IMR-90 (cell line): ENCODE measurements at places on chromosomes 3 and 15. TPM values are rescaled to one million over a fixed set of nuclear protein-coding genes. Genes with fewer than 3 reads are reported as not detected.

The SLC6A11 gene
- not detected in 2 replicates for polyA plus RNA-seq

The GOLGA6L7 gene
- polyA plus RNA-seq, result not detected in 2 replicates

The GALNT15 gene
- polyA plus RNA-seq, result 11.0 and 12.8 TPM in 2 replicates

The GPR160 gene
- polyA plus RNA-seq, result 0.09 TPM in 2 replicates

The SRGAP3 gene
- polyA plus RNA-seq, result 0.68 and 0.77 TPM in 2 replicates

The ALPK3 gene
- 0.06 and 0.26 TPM in 2 replicates for polyA plus RNA-seq

The RPLP1 gene
- polyA plus RNA-seq, result 1,440 and 1,469 TPM in 2 replicates

The EPHA3 gene
- 0.04 and 0.10 TPM in 2 replicates for polyA plus RNA-seq

The SNTN gene
- polyA plus RNA-seq, result not detected in 2 replicates

The ARNT2 gene
- polyA plus RNA-seq, result 16.7 and 18.2 TPM in 2 replicates

The ENTPD3 gene
- polyA plus RNA-seq, result not detected in 2 replicates

The SLC2A2 gene
- polyA plus RNA-seq, result not detected in 2 replicates

The FANCD2OS gene
- polyA plus RNA-seq, result not detected in 2 replicates

The GOLGA6L10 gene
- 0.62 and 0.79 TPM in 2 replicates for polyA plus RNA-seq

The GOLGA8T gene
- polyA plus RNA-seq, result not detected in 2 replicates

The ITGB5 gene
- 101 and 102 TPM in 2 replicates for polyA plus RNA-seq

The KATNBL1 gene
- polyA plus RNA-seq, result 14.4 and 17.1 TPM in 2 replicates

The GABRR3 gene
- polyA plus RNA-seq, result not detected in 2 replicates

The GNAT1 gene
- polyA plus RNA-seq, result 0.04 TPM in 1 of 2 replicates, not detected in the other

The PCLAF gene
- polyA plus RNA-seq, result 57.3 and 60.5 TPM in 2 replicates
